Motor neuron (in vitro differentiated cells): ENCODE measurements at places on chromosomes 4 and X. TPM values are rescaled to one million over a fixed set of nuclear protein-coding genes. Genes with fewer than 3 reads are reported as not detected.

DNA sequence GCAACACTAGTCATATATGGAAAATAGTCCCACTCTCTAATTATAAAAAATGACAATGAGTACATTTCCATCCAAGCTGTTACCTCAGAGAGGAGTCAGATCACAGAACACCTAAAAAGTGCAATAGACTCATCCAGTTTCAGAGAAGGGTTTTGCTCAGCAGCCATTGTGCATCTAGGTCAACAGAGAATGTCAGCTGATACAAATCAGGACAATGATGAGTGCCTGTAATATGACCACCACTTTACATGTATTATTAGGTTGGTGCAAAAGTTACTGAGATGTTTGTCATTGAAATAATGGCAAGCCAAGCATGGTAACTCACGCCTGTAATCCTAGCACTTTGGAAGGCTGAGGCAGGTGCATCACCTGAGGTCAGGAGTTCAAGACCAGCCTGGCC, 164.1 kb upstream of the TTC29 start:
- no peak for ATAC-seq

Gene AFM
- total RNA-seq: not detected in 2 replicates

Gene BST1
- 1.3 and 1.4 TPM in 2 replicates for total RNA-seq

Gene FABP2
- total RNA-seq: 0.30 TPM in 1 of 2 replicates, not detected in the other

Gene ANOS1
- 7.8 and 12.8 TPM in 2 replicates for total RNA-seq

GRCh38 chr4:46323891-46324416, 66.0 kb downstream of the GABRA2 start:
- peak; percentile 58 for ATAC-seq

Gene DCUN1D4
- total RNA-seq: 28.6 and 30.9 TPM in 2 replicates

Gene ENPEP
- 1.4 and 1.5 TPM in 2 replicates for total RNA-seq

Gene KIAA1210
- 0.08 and 0.14 TPM in 2 replicates for total RNA-seq

GRCh38 chr4:81650606-81651242, 179.0 kb upstream of the RASGEF1B start:
- peak; percentile 41 for ATAC-seq

Gene FSTL5
- total RNA-seq: 2.0 and 2.1 TPM in 2 replicates

GRCh38 chr4:2587213-2587823, 50.9 kb downstream of the FAM193A start:
- no peak for ATAC-seq

DNA sequence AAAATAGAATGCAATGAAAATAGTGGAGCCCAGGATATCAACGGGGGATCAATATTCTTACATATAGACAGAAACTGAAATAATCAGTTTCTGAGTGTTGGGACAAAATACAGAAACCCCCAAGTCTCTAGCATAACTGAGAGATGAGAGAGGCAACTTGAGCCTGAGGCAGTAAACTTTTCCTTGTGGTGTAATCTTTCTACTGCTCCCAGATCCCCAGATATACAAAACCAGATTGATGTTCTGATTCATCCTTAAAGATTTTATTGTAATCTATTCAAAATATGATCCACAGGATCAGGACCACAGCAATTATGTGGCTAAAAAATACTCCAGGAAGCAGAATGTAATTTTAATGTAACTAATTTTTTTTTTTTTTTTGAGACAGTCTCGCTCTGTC, 2282.6 kb downstream of the ARAP2 start:
- ATAC-seq: no peak

Gene FGA
- total RNA-seq: 0.09 and 0.36 TPM in 2 replicates

Gene COPS4
- 68.0 and 76.0 TPM in 2 replicates for total RNA-seq

- no peak for ATAC-seq
Measured at GRCh38 chrX:133674726-133675470, 259.6 kb upstream of the GPC4 start.

Gene PLP1
- 3.4 TPM in 1 of 2 replicates, not detected in the other for total RNA-seq

Gene PCSK1N
- 81.7 and 103 TPM in 2 replicates for total RNA-seq

GRCh38 chr4:11626066-11626465, 197.4 kb upstream of the HS3ST1 start:
- no peak for ATAC-seq

GRCh38 chr4:66097218-66097617, 426.9 kb upstream of the EPHA5 start:
- no peak for ATAC-seq

DNA sequence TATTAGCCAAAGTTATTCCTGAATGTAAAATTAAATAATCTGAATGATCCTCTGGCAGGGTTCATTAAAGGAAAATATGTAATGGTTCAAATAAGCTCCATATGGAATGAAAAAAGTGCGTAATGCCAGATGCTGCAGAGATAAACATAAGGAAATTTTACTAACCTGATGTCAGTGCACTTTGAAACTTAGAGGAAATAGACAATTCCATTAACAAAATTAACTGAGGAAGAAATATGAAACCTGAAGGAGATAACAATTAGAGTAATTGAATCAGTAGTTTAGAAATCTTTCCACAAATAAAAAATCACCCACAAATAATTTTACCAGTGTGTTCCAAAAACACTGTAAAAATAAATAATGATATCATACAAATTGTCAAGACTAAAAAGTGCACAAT, 387.5 kb downstream of the GRIA2 start:
- no peak for ATAC-seq

DNA sequence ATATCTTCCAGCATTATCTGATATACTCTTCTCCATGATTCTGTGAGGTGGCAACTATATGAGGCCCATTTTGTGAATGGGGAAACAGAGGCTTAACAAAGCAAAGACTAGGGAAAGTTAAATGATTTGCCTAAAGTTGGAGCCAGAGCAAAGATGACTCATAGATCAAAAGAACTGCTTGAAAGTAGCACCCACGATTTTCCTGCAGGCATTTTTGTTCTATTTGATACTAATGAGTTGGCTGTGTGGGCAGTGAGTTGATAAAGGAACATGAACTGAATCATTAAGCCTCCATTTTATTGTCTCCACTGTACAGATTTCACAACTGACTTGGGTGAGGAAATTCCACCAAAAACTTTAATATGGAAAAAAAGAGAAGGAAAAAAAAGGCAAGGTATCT, 138.9 kb upstream of the IGFBP7 start:
- ATAC-seq: no peak

- ATAC-seq: no peak
Measured at GRCh38 chrX:70042399-70043371, 7.1 kb downstream of the AWAT2 start.

DNA sequence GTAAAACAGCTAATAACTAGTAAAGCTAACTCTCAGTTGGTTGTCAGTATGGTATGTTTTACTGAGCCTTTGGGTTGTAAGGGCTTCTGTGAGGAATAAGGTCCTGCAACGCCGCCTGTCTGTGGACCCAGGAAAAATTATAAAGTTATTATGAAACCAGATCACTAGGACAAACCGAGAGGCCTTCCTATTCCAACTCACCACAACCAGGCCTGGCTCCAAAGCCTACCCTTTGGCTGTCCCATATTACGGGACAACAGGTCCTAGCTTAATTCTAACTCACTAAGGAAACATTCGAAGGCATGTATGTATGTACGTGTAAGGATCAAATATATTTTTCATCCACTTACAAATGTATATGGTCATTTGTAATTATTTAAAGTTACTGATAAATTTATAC, 1.4 kb downstream of the ANKRD17 start:
- ATAC-seq: peak; percentile 17

GRCh38 chrX:70553516-70553915, 108.9 kb downstream of the DLG3 start:
- ATAC-seq: no peak

DNA sequence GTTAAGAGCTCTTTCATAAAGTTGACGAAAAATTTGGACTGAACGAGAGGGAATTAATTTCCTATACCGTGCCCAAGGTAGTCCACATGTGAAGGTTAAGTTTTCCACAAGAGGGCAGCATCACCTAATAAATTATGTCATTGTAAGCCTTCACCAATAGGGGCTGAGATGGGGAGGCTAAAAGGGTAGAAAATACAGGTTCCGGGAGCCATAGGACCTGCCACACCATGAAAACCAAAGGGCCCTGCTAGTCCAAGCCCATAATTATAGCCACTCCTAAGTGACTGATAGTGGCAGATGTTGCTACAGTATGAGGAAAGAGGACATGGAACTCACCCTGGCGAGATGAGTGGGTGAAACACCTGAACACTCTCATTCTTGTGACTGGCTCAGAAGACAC, 122.2 kb downstream of the SHROOM4 start:
- peak; percentile 66 for ATAC-seq

GRCh38 chr4:88841635-88842034, 144.0 kb upstream of the NAP1L5 start:
- no peak for ATAC-seq

Gene CDX4
- not detected in 2 replicates for total RNA-seq

DNA sequence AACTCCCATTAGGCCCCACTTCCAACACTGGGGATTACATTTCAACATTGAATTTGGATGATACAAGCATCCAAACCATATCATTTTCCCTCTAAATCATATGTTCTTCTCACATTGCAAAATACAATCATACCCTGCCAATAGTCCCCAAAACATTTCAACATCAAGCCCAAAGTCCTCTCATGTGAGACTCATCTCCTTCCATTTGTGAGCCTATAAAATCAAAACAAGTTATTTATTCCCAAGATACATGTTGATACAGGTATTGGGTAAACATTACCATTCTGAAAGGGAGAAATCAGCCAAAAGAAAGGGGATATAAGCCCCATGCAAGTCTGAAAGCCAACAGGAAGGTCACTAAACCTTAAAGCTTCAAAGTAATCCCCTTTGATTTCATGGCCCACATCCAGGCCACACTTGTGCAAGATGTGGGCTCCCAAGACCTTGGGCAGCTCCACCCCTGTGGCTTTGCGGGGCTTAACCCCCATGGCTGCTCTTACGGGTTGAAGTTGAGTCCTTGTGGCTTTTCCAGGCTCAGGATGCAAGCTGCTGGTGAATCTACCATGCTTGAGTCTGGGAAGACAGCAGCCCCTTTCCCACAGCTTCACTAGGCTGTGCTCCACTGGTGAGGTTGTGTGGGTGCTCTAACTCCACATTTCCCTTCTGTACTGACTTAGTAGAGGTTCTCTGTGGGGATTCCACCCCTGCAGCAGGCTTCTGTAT, 40.6 kb upstream of the SERTM2 start:
- ATAC-seq: no peak

DNA sequence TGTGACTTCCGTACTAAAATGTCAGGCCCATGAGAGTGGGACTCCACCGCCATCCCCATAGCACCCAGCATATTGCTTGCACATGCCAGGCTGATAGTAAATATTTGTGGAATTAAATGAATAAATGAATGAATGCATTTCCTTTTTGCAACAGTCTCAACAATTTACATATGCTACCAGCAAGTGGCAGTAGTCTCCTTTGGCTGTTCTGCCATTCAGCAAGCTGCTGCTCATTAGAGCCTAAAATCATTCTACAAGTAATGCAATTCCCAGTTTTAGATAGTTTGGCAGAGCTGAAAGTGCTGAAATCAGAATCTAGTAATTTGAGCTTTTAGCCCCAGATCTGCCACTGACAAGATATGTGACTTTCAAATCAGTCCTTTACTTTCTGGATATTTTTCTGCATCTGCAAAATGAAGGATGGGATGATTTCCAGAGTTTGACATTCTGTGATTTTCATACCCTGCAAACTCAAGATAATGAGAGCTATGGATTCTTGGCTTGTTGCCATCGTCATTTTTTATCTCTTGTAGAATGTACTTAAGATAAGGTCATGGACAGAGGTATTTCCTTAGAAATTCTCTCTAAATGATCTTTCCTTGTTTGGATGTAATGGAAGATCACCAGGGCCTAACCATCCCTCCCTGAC, 35.7 kb upstream of the INTS6L start:
- no peak for ATAC-seq

Gene TMSB15C
- 0.35 TPM in 1 of 2 replicates, not detected in the other for total RNA-seq

Gene MAD2L1
- 31.7 and 40.9 TPM in 2 replicates for total RNA-seq

GRCh38 chr4:86892636-86892960, 376 bp upstream of the C4orf36 start:
- ATAC-seq: peak; percentile 7

DNA sequence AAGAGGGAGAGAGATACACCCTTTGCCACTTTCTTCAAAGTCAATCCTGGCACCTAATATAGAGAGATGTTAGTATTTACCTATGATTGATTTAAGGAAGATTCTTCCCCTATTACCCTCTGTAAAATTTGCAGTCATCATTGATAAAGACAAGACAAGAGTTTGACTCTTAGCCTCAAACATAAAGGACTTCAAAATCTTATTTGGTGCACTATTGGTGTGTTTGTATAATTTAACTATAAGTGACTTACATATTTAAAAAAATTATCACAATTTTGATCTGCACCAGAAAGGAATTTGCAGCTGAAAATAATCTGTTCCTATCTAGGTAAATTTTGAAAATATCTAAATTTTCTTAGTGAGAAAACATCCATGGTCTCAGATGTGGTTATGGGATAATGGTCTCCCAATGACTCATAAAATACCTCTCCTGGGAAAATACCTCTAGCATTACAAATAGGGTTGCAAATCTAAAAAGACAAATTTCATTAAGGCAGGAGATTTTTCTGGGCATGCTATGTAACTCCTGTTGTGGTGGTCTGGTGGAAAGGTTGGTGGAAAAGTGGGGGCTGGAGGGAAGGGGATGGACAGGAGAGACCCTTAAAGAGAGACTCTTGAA, 173.6 kb upstream of the MED14 start:
- no peak for ATAC-seq

DNA sequence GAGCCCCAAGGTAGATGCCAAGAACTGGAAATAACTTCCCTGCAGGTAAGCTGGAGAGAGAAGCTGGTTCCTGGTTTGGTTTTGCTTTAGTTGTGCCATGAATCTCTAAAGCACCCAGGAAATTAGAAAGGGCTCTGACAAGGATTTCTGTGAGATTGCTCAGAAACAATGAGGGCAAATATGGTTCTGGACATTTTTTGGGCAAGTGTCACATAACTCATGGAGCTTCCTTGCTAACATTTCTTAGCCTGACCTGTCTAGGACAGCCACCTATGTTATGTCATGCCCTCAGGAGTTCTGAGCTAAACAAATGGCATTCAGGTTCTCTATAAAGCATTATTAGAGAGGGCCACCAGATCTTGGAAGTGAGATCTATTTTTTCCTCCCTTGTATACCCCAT, 131.8 kb downstream of the GUCY2F start:
- no peak for ATAC-seq

GRCh38 chr4:86961116-86961515, 26.3 kb downstream of the AFF1 start:
- ATAC-seq: no peak

Gene GPR119
- total RNA-seq: 0.34 TPM in 1 of 2 replicates, not detected in the other

Gene DUX4
- 0.34 and 0.85 TPM in 2 replicates for total RNA-seq

DNA sequence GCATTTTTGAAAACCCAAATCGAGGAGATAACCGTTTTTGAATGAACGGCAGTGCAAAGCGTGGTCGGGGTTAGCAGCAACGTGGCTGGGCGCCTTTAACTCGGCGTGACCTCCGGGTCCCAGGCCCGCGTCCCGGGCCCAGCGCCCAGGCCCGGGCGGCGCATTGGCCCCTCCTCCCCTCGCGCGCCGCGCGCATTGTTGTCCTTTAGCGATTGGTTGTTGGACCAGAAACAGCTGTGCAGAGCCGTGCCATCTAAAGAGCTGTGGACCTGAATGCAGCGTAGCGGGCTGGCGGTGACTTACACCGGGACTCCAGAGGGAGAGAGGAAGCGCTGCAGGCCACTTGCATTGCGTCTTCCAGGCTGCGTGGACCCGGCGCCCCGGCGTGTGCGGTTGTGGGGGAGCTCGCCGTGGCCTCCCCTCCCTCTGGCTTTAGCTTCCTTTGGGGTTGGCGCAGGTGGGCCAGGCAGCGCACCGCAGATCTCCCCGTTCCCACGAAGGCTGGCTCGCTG, at the start of gene STOX2:
STOX2 (plus strand) TSS at position 227 of the 512 bp plus-strand sequence. CDS start 1,484 bp downstream, outside the sequence.
- peak; percentile 84 for ATAC-seq
